ENCODE measurements at places on chromosomes 2 and 18.

DNA sequence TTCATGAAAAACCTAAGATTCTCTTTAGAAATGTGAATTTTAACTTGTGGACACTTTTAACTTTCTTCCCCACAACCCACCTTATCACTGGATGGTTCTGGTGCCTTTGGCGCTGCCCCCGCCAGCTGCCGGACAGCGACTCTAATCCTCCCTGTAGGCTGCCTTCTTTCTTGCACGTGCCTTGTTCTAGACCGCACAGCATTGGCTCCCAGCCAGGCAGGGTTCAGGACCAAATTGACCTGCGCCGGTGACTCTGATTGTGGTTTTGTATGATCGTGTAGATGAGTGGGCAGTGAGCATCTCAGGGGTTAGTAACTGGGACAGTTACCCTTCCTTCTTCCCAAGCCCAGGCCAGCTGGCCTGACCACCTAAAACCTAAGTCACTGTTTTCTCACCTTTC, 106.8 kb downstream of the ASAP2 start:
- no peak for DNase-seq

DNA sequence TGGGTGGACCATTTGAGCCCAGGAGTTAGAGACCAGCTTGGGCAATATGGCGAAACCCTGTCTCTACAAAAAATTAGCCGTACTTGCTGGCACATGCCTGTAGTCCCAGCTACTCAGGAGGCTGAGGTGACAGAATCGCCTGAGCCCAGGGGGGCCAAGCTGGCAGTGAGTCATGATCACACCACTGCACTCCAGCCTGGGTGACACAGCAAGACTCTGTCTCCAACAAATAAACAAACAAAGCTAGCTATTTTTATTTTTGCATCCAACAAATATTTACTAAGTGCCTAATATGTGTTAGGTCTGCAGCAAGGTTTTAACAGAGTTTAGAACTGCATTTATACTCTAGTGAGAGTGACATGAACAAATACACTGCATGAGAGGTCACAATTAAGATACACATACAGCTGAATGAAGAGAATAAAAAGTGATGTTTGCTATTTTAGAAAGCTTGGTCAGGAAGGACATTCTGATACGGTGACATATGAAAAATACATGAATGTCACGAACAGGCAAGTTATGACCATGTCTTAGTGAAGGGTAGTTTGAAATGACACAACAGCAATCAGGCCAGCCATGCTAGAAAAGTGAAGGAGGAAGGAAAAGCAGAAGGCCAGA, 83.2 kb upstream of the FRZB start:
- no peak for DNase-seq

- no peak for DNase-seq
These were observed 118.1 kb downstream of the MSH2 start for GRCh38 chr2:47520825-47521665.

GRCh38 chr2:140589273-140589672, 1541.5 kb downstream of the LRP1B start:
- no peak for DNase-seq

- no peak for DNase-seq
These were observed 6.4 kb upstream of the IMP4 start for GRCh38 chr2:130336150-130336876.

- no peak for DNase-seq
These were observed 266.2 kb upstream of the REV1 start for GRCh38 chr2:99756059-99756458.

DNA sequence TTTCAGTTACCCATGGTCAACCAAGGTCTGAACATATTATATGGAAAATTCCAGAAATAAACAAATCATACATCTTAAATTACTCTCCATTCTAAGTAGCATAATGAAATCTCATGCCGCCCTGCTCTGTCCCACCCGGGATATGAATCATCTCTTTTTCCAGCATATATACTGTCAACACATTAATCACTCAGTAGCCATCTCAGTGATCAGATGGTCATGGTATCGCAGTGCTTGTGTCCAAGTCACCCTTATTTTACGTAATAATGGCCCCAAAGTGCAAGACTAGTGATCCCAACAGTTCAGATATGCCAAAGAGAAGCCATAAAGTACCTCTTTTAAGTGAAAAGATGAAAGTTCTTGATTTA, 43.8 kb downstream of the OSBPL6 start:
- DNase-seq: no peak

DNA sequence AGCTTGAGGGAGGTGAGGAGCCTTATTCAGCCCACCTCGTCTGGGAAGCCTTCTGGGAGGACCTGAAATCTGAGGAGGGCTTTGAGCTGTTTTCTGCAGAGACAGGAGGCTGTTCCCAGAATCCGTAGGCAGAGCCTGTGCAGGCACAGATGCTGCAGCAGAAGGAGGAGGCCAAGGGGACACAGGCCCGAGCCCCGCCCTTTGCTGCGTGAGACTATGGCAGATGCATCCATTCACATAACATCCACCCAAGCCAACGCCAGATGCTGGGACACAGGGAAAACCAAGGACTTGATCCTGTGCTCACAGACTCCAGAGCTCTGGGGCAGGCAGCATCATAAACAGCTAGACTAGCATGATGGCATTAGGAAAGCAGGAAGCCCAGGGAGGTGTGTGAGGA, 98.2 kb downstream of the KCNF1 start:
- DNase-seq: no peak

DNA sequence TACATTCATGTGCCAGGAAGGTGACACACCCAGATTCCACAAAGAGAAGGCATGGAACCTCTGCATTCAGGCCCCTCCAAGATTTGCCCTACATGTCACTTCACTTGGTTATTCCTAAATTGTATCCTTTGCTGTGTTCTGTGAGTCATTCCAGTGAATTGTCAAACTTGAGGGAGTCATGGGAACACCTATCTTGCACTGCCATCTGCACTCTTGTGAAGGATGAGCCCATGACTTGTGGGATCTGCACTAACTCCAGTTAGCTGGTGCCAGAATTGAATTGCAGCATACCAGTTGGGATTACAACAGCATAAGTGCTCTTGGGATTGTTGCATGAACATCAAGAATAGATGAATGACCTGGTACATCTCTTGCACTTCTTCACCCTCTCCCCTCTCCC, 1288.0 kb upstream of the ZEB2 start:
- DNase-seq: no peak

DNA sequence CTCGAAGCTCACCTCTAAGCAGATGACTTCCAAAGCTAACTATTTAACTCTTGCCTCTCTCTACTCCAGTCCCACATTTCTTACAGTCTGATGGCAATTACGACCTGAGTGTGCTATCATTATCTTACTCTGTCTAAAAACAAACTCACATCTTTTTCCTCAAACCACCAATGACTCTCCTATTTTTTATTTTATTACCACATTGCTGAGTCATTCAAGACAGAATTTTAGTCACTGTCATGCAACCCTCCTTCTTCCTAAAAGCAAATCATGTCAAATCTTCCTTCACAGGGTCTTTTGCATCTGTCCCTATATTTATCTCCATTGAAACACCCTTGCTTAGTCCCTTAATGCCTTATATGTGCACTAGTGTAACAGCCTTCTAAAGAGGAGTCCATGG, 34.6 kb upstream of the C2orf15 start:
- no peak for DNase-seq

DNA sequence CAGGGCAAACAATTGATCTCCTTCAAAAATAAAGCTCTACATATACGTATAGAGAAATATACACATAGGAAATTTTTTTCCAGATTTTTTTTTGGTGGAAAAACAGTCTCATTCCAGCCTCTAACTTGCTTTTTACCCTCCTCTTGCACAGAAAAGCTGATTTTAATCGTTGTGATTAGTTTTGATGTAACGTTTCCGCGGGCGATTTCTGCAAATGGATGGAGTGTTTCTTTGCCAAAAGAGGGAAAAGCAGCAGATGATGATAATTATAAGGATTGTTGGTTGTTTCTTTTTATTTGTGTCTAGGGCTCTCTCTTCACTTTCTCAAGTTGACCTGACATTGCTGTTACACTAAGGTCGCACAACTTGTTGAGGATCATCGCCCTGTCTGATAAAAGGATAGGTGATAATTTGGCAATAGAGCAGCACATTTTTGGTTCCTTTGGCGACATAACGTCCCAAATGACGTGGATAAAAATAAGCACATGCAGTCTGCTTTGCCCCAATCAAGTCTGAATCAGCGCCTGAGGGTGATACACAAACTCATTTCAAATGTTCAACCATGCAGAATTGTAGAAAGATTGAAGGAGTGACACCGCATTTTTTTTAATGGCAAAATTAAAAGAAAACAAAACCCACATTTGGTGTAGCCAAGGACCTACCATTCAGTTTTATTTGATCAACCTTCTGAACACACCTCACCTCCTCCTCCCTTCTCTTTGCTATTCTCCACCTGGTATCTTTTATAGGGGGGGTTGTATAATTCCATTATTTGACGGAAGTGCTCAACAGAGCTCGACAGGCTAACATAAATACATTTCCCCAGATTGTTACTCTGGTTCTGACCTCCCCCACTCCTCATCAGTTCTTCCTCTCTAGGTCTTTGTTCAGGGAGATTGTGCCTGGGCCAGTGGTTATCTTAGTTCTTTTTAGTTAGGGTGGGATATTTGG, 109.6 kb upstream of the KCTD1 start:
- no peak for DNase-seq

DNA sequence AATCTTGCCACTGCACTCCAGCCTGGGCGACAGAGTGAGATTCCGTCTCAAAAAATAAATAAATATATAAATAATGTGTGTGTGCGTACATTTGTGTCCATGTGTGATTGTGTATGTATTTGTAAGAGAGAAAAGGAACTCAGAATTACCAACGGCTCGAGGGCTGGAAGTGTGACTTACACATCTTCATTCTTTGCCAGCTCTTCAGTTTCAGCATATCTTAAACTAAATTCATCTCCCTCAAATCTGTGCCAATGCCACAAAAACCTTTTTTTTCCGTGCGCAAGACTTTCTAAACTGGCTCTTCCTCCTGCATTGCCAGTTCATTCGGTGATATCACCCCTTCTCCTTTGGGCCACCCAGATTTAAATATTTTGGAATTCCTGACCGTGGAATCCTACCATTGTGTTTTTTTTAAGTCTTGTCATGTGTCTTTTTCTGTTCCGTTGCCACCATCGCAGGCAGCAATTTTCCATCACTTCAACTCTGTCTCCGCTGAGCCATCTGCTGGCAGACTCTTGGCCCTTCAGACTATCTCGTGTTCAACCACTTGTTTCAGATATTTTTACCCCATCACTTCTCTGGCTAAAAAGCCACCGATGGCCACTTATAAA, 77.0 kb upstream of the ZNF532 start:
- no peak for DNase-seq

GRCh38 chr2:56207760-56208159, 24.0 kb downstream of the CCDC85A start:
- DNase-seq: no peak

DNA sequence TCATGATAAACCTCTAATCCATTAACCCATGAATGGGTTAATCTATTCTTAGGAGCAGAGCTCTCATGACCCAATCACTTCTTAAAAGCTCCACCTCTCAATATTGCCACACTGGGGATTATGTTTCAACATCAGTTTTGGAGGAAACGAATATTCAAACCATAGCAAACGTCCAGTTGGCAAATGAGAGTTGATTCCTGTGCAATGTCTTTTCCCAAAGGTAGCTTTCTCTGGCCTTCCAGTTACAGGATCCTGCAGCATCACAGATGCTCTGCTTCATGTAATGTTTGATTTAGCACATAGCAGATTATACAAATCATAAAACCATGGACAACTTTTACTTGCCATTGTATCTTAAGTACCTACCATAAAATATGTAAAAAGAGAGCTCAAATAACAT, 481.0 kb downstream of the TNS1 start:
- DNase-seq: no peak

- DNase-seq: no peak
These were observed 10.9 kb downstream of the APCDD1 start for GRCh38 chr18:10465174-10465939.

DNA sequence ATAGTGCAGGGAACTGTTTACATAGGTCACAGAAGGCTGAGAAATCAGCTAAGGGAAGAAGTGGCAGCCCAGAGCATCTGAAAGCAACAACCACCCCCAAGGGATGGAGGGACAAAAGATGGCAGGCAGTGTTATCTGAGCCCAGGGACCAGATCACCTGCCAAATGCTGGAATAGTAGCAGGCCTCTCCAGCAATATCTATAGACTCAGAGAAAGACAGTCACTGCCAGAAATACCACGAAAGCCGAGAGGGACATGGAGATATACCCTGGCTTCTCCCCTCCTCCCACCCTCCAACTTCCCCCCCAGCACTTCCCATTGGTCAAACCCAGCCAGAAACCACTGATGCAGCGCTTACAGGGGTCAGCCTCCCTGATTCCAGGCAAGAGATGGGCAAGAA, 58.4 kb upstream of the PPP1CB start:
- no peak for DNase-seq

- no peak for DNase-seq
These were observed 71.3 kb downstream of the FMNL2 start for GRCh38 chr2:152406119-152406835.

GRCh38 chr2:135582383-135582782, 51.1 kb downstream of the R3HDM1 start:
- DNase-seq: no peak

GRCh38 chr2:157677941-157678340, 49.3 kb upstream of the ACVR1C start:
- DNase-seq: no peak

- no peak for DNase-seq
These were observed 128.9 kb upstream of the SIX2 start for GRCh38 chr2:45137966-45138695.

- DNase-seq: no peak
These were observed 15.8 kb downstream of the PTPN18 start for GRCh38 chr2:130371723-130372054.

- no peak for DNase-seq
These were observed 23.1 kb upstream of the TFPI start for GRCh38 chr2:187577310-187577709.

DNA sequence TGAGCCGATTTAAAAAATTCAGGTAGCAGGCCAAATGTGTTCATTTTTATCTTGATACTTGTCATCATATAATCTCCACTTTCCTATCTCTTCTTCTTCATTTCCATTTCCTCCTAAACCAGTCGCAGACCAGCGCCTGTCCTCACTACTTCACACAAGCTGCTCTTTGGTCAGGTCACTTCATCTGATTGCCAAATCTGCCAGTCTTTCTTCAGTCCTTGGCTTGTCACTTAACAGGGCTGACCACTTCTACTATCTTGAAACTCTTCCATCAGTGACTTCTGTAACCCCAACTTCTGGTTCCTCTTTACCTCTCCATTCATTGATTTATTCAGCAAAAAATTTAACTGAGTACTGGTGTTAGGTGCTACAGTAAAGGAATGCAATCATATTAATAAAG, 18.0 kb upstream of the SPRED2 start:
- no peak for DNase-seq

- peak; percentile 38 for DNase-seq
These were observed 35.4 kb downstream of the SULT1C4 start for GRCh38 chr2:108412995-108413710.

GRCh38 chr2:231634412-231634811, 41.7 kb downstream of the TEX44 start:
- no peak for DNase-seq

GRCh38 chr2:230441227-230441897, 25.4 kb downstream of the SP100 start:
- DNase-seq: peak; percentile 57

DNA sequence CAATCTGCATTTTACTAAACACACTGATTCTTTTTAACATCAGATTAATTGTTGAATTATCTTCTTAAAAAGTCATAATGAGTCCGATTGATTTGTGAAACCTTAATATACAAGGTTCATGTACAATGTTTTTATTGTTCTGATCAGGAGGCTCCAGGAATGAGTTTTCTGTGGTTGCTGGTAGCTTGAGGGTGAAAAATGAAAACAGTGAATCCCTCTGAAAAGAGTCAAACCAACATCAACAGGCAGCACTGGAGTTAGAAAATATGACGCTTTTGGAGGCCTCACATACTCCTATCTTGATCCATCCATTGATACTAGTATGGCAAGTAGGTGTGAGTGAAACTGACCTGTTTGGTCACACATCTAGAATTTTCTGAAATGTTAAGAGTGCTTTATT, 216.3 kb upstream of the ETAA1 start:
- DNase-seq: no peak

Data from AG09319 (cell line).